ENCODE measurements at places on chromosomes 1 and 21. TPM values are rescaled to one million over a fixed set of nuclear protein-coding genes. Genes with fewer than 3 reads are reported as not detected.

GRCh38 chr1:51282605-51283004, 46.5 kb downstream of the RNF11 start:
- no peak for DNase-seq

GRCh38 chr1:109537450-109538178, 2.1 kb upstream of the GPR61 start:
- no peak for DNase-seq

- no peak for DNase-seq
Measured at GRCh38 chr21:28771790-28772501, 220.7 kb downstream of the LTN1 start.

DNA sequence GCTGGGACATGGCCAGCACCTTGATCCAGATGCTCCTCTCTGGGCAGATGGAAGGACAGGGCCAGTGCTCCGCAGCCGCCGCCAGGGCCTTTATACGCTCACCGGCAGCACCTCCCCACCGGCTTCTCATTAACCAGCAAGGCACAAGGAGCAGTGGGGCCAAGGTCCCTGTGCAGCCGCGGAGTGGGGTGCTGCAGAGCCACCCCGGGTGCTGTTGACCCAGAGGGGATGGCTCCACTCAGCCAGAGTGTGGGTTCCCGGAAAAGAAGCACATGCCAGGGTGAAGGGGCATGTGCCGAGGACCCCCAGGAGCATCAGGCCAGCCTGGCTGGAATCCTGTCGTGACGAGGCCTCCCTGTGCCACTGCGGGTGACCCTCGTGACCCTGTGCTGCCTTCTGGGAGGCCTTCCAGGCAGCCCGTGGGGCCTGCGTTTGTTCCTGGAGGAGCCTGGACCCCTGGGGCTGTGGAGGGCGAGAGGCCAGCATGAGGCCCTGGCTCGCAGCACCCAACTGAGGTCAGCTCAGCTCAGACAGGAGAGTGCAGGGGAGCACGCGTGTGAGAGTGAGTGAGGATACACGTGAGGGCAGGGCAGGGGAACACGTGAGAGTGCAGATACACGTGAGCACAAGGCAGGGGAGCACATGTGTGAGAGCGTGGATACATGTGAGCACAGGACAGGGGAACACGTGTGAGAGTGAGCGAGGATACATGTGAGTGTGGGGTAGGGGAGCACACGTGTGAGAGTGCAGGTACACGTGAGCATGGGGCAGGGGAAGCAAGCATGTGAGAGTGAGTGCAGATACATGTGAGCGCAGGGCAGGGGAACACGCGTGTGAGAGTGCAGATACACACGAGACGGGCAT, at the start of gene FTCD:
FTCD (minus strand) TSS at position 66 of the 864 bp plus-strand sequence; CDS start at position 10, 56 bp downstream.
- peak; percentile 20 for DNase-seq

- no peak for DNase-seq
Measured at GRCh38 chr1:96746440-96747420, 25.1 kb downstream of the PTBP2 start.

DNA sequence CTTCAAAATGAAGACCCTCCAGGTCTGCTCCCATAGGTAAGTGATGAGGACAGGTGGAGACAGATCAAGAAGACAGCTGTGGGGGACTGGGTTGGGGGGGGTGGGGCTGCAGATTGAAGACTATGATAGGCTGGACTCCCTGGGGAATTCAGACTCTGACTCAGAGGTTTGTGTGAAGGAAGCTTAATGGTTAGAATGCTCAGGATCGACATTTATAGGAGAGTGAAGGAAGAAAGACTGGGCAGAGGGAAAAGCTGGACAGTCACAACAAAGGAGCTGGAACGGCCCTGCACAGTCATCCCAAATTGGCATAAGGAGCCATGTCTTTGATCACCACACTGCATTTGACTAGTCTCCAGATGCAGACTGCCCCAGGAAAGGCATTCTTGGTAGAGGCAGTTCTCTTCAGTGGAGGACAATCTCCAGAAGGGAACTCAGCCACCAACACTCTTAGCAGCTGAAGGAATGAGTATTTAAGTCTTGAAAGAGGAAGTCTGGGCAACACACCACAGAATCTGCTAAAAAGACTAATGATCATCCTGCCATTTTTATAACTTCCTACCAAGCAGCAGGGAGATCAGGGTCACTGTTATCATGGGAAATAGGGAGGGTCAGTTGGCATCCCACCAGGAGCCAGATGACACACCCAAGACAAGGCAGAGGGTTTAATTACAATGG, 120.0 kb upstream of the ZC3H11B start:
- no peak for DNase-seq

The OPRD1 gene
- not detected for total RNA-seq

DNA sequence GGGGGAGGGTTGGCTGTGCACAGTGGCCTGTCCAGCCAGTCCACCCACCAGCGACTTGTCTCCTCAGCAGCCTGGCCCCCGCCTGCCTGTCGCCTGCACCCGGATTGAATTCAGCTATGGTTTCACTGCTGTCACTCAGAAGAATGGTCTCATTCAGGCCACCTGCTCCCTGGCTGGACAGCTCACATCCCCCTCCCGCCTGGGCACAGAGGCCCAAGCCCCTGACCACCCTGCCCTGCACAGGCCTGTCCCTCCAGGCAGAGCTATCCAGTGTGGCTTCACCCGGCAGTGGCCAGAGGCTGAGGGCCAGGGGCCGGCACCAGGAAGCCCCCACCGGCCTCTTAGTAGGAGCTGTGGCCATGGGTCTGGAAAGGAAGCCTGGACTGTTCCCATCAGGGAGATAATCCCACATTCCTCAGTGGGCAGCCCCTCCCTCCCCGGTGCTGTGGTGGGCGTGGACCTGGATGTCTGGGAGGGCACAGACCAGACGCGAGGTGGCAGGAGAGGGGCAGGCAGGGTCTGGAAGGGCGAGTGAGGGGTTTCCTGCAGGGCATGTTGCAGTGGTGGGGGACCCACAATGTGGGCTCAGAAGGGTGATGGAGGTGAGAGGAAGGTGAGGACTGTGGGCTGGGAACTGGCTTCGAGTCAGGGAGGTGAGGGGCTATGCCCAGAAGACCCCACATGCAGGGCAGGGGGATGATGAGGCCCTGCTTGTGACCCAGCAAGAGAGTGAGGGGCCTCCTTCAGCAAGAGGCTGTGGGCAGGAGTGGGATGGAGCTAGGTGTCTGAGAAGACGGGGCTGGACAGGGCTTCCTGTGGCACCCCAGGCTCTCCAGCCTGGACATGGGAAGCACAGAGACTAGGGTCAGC, 30.4 kb downstream of the WNT9A start:
- DNase-seq, result no peak

- no peak for DNase-seq
Measured at GRCh38 chr1:203225071-203225470, 4.4 kb downstream of the CHIT1 start.

DNA sequence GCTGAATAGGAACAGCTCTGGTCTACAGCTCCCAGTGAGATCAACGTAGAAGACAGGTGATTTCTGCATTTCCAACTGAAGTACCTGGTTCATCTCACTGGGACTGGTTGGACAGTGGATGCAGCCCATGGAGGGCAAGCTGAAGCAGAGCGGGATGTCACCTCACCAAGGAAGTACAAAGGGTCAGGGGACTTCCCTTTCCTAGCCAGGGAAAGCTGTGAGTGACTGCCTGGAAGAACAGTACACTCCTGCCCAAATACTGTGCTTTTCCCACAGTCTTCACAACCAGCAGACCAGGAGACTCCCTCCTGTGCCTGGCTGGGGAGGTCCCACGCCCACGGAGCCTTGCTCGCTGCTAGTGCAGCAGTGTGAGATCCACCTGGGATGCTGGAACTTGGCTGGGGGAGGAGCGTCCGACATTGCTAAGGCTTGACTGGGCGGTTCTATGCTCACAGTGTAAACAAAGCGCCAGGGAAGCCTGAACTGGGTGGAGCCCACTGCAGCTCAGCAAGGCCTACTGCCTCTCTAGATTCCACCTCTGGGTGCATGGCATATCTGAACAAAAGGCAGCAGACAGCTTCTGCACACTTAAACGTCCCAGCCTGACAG, 14.7 kb downstream of the CR1L start:
- no peak for DNase-seq

DNA sequence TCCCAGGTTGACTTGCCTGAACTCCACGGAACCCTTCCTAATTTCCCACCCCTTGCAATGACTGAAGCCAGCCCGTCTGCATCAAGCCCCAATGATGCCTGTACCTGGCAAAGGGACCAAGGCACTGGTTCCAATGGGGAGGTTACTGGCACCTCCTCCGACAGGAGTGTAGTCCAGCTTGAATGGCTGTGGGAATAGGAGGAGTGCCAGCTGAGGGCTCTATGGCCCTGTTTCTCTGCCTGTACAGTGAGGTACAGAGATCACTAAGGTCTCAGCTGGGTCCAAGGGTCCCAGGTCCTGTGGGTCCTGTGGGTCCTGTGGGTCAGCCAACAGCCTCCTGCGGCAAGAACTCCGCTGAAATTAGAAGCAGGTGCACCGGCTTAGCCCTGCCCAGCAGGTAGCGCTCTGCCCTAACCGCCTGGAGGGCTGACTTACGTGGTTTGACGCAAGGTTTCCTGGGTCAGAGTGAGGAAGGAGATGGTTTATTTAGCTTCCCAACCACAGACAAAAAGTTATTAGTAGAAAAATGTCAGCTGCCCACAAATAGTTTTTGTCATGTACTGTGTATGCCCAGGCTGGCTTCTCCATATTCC, 9.9 kb upstream of the SPRR4 start:
- no peak for DNase-seq

The TSPAN2 gene
- 7.8 TPM for total RNA-seq

GRCh38 chr1:45395051-45395450, 54.8 kb upstream of the MUTYH start:
- no peak for DNase-seq

DNA sequence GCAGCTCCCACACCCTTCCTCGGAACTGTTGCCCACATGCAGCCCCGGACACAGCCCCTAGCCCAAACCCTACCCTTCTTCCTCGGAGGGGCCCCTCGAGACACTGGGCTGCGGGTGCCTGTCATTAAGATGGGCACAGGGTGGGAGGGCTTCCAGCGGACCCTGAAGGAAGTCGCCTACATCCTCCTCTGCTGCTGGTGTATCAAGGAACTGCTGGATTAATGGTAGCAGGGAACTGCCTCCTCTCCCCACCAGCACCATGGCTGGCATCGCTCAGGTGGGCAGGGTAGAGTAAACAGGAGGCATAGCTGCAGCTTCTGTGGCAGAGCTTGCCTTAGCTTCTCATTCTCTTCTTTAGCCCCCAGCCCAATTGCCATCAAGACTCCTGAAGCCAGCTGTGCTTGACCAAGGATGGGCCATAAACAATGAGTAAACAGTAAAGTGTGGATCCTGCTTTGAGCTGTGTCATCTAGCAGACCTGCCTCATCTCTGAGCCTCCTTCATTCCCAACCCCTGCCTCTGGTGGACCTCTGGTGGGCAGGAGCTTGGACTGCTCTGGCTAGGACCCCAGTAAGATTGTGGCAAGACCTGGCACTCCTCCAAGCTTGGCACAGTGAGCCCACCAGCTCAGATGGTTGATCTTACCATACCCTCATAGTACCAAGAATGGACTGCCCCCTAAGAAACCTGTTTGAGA, at the start of gene LENEP:
LENEP (plus strand) TSS at position 15 of the 697 bp plus-strand sequence; CDS start at position 37, 22 bp downstream.
- DNase-seq, result no peak

The SPRR2E gene
- not detected for total RNA-seq

GRCh38 chr1:18240906-18241305, 133.3 kb downstream of the IGSF21 start:
- DNase-seq, result no peak

DNA sequence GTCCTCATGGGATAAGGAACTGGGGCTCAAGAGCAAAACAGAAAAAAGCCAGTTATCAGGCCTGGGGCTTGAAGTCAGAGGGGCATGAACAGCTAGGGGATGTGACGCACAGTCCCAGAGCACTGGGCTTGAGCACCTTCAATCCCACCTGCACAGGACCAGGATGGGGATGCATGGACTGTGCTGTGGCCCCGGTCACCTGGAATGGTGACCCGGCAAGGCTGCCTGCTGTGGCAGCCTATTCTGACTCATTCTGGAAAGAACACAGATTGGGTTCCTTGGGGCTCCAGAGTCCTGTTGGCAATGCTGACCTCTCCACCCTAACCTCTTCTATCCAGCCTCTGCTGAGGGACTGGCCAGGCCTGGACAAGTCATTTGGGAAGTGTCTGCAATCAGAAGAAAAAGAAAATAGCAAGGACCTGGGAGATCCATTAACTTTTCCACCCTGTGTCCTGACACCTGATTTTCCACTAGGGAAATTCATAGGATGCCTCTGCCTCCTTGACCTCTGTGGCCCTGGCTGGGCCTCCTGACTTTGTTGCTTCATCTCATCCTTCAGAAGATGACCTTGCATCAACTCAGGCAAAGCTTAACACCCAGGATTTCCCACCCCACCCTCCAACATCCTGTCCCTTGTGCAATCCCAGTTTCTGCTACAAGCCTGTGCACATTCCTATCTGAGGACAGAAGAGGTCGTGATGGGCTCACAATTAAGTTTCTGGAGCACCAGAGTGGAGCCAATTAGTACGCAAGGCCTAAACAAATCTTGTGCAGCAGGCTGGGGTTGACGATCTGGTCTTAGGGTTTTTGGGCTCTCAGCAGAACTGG, 17.9 kb upstream of the FMOD start:
- DNase-seq, result no peak

GRCh38 chr1:29372108-29372507, 135.8 kb downstream of the PTPRU start:
- DNase-seq, result no peak

GRCh38 chr1:47023268-47024140, at the start of gene CYP4X1:
CYP4X1 (plus strand) TSS chr1:47023669; CDS start chr1:47023818, 149 bp downstream.
- no peak for DNase-seq

The SERTAD4 gene
- 2.3 TPM for total RNA-seq

GRCh38 chr1:32031578-32032274, 18.1 kb downstream of the KHDRBS1 start:
- DNase-seq, result no peak

- DNase-seq, result no peak
Measured at GRCh38 chr21:26397545-26397944, 175.5 kb downstream of the CYYR1 start.

DNA sequence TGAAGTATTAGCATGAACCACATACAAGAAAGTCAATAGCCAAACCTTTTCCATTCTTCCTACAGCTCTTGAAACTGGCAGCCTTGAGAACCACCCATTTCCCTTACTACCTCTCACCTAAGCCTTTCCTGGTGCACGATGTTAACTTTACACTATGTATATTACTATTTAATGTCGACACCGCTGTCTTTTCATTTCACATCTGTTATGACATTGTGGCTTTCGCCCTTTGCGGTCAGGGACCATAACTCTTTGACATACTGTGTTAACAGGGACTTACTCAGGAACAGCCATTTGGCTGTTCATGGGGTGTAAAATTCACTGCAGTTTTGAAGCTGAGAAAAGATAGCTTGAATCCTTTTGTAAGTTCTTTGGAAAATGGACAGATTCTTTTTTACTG, 21.1 kb upstream of the GPR88 start:
- DNase-seq, result no peak

The ANGPTL7 gene
- 11.0 TPM for total RNA-seq

DNA sequence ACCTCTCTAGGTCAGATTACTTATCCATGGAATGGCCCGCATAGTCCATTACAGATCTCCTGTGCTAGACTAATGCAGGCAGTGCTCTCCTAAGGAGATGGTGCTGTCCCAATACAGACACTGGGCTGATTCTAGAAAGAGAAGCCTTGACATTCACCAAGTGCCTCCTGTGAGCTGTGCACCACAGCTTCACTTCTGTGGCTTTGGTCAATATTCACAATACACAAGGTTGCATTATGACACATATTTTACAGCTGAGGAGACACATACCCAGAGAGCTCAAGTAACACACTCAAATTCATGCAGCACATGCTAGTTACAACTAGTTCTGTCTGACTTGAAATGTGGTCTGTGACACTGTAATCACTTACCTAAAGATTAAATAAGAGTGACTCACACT, 59.4 kb upstream of the LRRC8B start:
- DNase-seq, result no peak

The LCE3D gene
- total RNA-seq, result not detected

GRCh38 chr1:178702146-178702545, 22.9 kb upstream of the RALGPS2 start:
- no peak for DNase-seq

All from omental fat pad (tissue), 4 donors.